ENCODE measurements at places on chromosomes 12 and 14. TPM values are rescaled to one million over a fixed set of nuclear protein-coding genes. Genes with fewer than 3 reads are reported as not detected.
A peak's percentile ranks its signal among the peaks of the same experiment; 100 is the strongest.

GRCh38 chr14:83624541-83624940, 1905.4 kb upstream of the FLRT2 start:
- H3K36me3 ChIP-seq: no peaks in the 10 kb centered on the region
- no peak overlapping the region for H3K4me3 ChIP-seq
- H3K4me1 ChIP-seq: no peaks in the 10 kb centered on the region

DNA sequence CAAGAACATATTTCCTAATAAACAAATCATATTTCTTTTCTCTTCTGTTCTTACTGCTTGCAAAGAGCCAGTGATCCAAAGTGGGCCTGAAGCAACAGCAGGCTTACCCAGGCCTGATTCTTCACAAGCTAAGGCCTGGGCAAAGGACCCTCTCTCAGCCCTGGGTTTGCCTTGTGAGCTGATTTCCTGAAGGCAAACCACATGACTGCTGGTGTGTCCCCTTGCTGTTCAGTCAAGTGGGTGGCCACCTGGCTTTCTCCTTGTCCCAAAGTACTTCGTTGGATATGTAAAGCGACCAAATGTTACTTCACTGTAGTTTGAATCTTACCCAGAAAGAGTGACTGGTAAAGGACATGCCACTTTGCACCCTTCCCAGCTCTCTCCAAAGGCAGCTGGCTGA, 392.9 kb downstream of the ZFP36L1 start:
- no peaks in the 10 kb centered on the region for H3K27me3 ChIP-seq
- H3K4me3 ChIP-seq: no peak overlapping the region
- H3K27ac ChIP-seq: no peak overlapping the region
- peaks cover 2% of the 10 kb centered on the region for H3K36me3 ChIP-seq

GRCh38 chr14:73230051-73230450, 7.3 kb upstream of the PAPLN start:
- no peak for DNase-seq
- H3K4me3 ChIP-seq: no peak overlapping the region
- peaks cover 3% of the 10 kb centered on the region for H3K36me3 ChIP-seq
- no peaks in the 10 kb centered on the region for H3K4me1 ChIP-seq
- H3K27ac ChIP-seq: no peak overlapping the region

- H3K27ac ChIP-seq: peak overlapping the region; percentile 67
- DNase-seq: no peak
- H3K4me1 ChIP-seq: peaks cover 49% of the 10 kb centered on the region
- peak overlapping the region; percentile 20 for H3K4me3 ChIP-seq
These were observed 21.0 kb downstream of the BTG1 start for GRCh38 chr12:92124689-92125029.

GRCh38 chr12:113196990-113197389, 11.5 kb downstream of the RITA1 start:
- H3K4me3 ChIP-seq: no peak overlapping the region
- peaks cover 5% of the 10 kb centered on the region for H3K36me3 ChIP-seq
- H3K27ac ChIP-seq: no peak overlapping the region

DNA sequence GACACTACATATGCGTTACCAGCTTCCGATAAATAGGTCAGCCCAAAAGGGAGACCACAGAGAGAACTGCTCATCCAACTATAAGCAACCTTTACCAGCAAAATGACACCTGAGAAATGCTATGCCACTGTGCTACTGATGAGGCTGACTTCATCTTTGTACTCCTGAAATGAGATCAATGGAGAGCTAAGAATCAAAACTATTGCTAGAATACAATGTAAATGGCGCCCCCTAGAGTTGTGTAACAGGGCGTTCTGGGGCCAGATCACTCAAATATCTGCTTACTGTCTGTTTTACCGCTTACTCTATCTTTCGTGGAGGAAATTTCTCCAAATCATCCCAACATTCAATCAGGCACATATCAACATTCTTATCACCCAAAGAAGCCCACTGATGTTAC, 4.6 kb downstream of the ZNF384 start:
- H3K27ac ChIP-seq: no peak overlapping the region
- H3K36me3 ChIP-seq: peaks cover 46% of the 10 kb centered on the region
- peaks cover 47% of the 10 kb centered on the region for H3K4me1 ChIP-seq
- no peak overlapping the region for H3K4me3 ChIP-seq

GRCh38 chr14:61644175-61644574, 51.1 kb upstream of the HIF1A start:
- H3K27ac ChIP-seq: no peak overlapping the region
- peaks cover 2% of the 10 kb centered on the region for H3K36me3 ChIP-seq
- no peak overlapping the region for H3K4me3 ChIP-seq
- DNase-seq: no peak
- no peaks in the 10 kb centered on the region for H3K27me3 ChIP-seq

DNA sequence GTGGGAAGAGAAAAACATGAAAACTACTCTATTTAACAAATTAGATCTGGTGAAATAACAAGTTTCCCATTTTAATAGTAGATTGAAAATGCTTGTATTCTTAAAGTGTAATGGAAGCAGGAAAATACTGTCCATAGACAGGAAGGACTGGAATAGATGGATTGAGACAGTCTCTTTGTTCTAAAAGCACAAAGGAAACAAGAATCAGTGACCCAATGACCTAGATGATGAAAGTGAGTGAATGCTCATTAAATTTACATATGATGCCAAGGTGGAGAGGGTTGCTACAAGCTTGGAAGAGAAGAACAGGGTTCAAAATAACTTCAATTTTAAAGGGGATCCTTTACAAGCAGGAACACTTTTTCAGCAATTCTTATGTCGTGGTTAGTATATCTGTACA, 233.1 kb downstream of the TRHDE start:
- no peaks in the 10 kb centered on the region for H3K4me1 ChIP-seq
- no peak for DNase-seq
- H3K4me3 ChIP-seq: no peak overlapping the region
- no peaks in the 10 kb centered on the region for H3K36me3 ChIP-seq

Gene TPPP2
- not detected for total RNA-seq

Gene CTSG
- total RNA-seq: not detected

Gene AICDA
- total RNA-seq: not detected

Gene ABCB9
- 4.7 TPM for total RNA-seq

Gene KLHL42
- 15.2 TPM for total RNA-seq

Gene TBPL2
- total RNA-seq: not detected

Gene SERPINA6
- not detected for total RNA-seq

Gene IRAK3
- 0.77 TPM for total RNA-seq
